ENCODE measurements at places on chromosomes 13 and 19.
A peak's percentile ranks its signal among the peaks of the same experiment; 100 is the strongest.

- DNase-seq, result no peak
Observed at GRCh38 chr19:49157445-49158224, at the start of gene TRPM4. TRPM4 (plus strand) TSS chr19:49157792; CDS start chr19:49157867, 75 bp downstream.

DNA sequence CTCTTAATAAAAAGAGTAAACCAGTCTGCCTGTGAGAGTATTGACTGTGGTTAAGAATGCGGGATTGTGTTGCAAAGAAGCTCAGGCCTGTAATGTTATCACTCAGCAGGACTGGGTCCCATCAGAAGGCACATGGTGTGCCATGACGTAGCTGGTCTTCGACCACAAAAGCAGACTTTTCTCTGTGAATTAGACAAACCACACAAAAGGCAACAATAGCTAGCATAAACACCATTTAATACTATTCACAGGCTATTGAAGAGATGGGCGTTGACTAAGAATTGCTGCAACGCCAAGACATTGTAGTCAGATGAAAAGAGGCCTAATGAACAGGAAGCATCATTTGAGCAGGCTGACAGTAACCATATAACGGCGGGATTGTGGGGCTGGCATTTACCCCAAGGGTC is 235.6 kb upstream of the SOX21 start:
- no peak for DNase-seq

GRCh38 chr13:48902368-48902767 is 73.3 kb upstream of the FNDC3A start:
- DNase-seq, result no peak

DNA sequence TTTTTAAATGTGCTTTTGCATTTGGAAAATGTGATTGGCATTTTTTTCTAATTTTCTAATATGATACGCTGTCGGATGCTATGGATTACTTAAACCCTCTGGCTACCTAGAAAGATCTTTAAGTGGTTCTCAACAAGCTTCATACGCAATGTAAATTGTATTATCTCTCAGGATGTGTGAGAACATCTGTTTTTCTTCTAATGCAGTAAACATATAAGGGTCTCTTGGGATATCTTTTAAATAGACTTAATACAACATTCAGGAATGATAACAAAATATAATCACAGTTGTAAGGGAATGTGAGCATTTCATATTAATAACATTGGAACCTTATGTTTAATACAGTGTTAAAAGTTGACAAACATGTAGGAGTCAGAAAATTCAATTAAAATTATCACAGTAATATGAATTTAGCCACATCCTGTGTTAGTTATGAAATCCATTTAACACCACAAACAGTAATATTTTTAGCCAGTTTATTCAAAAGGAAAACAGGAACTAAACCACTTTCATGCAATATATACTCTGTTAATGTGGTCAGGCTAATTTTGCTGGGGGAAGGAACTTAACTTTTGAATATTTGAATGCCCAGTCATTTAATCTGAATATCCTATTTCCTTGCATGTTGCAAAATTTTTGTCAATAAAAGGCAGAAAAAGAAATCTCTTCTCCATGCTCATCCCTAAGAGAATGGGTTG is 15.0 kb upstream of the ALOX5AP start:
- DNase-seq, result no peak

GRCh38 chr13:50016444-50016843 is 1.2 kb downstream of the KCNRG start:
- DNase-seq, result no peak

GRCh38 chr19:3670796-3671679 is 29.2 kb downstream of the PIP5K1C start:
- peak; percentile 21 for DNase-seq

DNA sequence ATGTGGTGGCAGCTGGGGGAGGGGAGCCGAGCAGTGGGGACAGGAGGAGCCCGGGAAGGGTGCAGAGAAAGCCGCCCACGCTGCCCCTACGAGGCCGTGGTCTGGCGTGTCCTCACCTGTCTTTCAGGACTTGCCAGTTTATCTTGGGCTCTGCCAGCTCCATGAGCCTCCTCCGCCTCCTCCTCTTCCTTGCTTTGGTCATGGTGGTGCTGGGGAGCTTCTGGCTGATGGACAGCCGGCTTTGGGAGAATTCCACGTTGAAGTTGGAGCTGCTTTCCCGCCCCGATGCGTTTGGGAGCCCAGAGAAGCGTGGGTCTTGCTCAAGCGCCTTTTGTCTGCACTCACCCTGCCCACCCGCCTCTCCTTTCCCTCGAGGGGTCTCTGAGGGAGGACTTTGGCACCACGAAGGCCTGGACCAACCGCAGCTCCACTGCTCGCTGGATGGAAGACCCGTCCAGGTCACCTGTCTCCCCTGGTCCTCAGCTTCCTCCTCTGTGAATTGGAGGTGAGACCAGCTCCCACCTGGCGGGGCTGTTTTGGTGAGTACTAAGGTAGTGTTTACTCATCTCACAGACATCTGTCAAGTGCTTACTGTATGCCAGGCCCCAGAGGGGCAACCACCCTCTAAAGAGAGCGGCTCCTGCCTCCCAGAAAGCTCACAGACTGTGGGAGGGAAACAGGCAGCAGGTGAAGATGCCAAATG is 29.7 kb upstream of the MIER2 start:
- no peak for DNase-seq

DNA sequence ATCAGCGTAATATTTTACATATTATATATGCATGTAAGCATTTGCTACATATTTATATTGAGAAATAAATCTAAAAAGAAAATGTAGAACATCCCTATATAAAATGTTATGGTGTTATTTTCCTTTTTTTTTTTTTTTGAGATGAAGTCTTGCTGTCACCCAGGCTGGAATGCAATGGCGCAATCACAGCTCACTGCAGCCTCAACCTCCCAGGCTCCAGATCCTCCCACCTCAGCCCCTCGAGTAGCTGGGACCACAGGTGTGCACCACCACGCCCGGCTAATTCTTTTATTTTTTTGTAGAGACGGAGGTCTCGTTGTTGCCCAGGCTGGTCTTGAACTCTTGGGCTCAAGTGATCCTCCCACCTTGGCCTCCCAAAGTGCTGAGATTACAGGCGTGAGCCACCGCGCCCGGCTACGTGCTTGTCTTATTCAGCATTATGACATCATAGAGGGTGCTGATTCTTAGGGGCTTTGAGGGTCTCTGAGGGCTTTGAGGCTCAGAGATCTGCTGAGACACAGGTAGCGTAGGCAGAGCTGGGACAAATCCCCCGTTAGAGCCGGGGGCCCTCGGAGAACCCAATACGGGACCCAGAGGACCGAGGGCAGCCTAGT is 101.9 kb downstream of the GADD45B start:
- DNase-seq, result no peak

DNA sequence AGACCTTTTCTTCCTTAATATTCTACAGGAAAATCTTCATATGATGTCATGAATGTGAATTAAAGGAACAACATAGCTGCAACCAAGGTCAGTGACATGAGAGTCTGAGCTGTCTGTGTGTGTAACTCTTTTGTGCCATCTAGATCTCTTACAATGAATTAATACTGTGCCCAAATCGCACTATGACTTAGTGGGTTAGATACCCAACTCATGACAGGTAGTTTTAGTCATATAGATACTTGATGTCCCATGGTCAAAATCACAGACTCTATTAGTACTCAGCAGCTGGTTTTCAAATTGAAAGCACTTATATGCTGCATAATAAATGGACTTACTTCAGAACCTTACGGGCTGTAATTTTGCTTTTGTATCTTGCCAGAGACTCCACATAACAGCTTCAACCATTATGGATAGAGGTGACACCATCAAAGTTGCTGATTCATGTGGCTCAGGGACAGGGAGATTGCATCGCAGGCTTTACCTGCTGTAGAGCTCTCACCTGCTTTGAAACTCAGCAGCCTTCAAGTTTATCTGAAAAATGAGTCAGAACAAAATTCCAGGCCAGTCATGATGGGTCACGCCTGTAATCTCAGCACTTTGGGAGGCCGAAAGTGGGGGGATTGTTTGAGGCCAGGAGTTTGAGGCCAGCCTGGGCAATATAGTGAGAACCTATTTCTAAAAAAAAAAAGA is 12.3 kb upstream of the ZNF283 start:
- DNase-seq, result no peak

DNA sequence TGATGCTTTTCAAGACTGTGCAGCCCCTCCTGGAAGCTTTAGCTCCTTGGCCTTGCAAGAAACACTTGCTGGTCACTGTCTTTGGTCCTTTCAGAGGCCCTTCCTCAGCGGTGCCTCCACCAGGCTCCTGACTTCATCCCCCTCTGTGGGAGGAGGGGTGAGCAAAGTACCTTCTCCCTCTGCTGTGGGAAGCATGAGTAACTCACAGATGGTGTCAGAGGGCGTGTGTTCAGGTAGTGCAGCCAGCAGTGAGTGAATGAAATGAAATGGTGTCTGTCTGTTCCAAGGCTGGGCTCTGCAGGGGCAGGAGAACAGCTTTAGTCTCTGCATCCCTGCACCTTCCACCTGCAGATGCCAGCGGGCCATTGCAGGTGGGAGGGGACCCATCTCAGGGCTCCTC is 102.9 kb downstream of the SHISA2 start:
- DNase-seq, result no peak

DNA sequence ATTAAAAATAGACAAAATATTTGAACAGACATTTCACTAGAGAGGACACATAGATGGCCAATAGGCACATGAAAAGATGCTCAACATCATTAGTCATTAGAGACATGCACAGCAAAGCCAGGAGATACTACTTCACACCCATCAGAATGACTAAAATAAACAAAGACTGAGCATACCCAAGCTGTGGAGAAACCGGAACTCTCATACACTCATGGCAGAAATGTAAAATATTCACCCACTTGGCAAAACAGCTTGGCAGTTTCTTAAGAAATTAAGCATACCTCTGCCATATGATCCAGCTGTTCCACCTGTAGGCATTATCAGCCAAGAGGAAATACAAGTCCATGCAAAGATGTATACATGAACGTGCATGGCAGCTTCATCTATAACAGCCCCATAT is 213.4 kb downstream of the TSHZ3 start:
- DNase-seq, result peak; percentile 51

- DNase-seq, result no peak
Observed at GRCh38 chr13:91045351-91046034, 302.0 kb upstream of the MIR17HG start.

DNA sequence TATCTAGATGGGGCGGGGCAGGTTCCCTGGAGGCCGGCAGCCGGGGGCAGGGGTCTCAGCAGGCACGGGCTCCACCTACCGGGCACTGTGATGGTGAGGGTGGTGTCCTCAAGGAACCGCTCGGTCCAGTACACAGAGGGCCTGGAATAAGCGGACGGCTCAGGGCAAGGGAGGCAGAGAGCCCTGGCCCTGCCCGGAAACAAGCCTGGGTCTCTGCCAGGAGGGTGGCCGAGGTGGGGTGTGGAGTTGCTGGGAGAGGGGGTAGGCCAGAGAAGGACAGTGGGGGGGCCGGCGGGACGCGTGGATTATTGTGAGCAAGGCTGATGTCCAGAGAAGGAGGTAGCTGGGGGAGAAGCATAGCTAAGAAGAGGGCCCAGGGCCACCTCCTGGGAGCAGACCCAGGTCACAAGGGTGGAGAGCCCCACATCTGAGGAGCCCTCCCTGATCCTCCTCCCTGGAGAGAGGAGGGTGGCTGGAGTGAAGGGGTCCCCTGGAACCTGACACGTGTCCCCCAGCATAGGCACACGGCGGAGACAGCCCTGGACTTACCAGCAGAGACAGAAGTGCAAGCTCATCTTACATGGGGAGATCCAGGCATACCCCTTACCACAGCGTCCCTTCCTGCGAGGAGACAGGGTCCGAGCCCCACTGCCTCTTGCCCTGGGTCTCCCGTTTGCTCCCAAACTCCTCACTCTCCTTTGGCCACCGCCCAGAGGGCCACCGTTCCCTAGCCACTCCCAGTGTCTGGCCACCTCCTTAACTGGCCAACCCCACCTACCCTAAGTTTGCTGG is 29.0 kb upstream of the MIER2 start:
- no peak for DNase-seq

GRCh38 chr13:109275852-109276251 is 510.5 kb downstream of the IRS2 start:
- DNase-seq, result no peak

- no peak for DNase-seq
Observed at GRCh38 chr13:112181336-112182067, 114.6 kb downstream of the SOX1 start.

DNA sequence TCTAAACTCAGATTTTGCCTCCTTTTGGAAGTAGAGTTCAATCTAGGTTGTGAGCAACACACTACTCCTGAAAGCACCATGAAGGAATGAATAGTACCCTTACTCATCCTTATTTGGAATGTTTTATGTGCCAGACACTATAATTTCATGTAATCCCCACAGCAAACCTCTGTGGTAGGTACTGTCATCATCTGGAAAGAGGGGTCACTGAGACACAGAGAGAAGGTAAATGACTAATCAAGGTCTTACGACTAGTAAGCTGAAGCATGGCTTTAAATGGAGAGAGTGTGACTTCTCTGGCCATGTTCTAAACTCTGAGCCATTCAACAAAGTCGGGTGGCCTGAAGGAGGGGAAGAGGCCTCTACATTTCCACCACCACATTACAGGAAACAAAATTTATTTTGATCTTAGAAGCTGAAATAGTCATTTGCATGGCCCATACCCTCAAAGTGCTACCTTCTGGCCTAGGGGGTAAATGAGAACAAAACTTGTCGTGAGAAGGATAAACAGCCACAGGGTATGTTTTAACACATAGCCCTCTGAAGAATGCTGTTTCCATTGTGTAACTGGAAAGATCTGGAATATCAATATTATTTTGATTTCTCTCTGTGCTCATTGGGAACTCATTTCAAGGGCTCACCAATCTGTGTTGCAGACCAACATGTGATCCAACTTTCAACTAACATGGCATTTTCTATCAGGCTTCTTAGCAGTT is 180.8 kb upstream of the RFC3 start:
- DNase-seq, result no peak

DNA sequence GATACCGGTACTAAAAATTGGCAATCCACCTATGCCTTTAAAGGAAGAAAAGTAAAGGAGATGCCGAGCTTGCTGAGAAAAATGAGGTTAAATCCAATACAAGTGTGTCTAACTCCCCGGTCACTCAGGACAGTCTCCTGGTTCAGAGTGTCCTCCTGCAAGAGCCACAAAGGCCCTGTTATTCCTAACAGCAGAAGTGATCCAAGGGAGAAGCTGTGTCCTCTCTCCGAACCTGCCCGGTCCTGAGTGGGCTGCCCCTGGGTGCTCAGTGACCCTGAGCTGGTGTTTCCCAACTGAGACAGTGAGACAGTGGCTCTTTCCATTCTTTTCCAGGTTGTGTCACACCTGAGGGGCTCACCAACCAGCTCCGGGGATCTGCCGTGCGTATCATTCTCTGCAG is 4.8 kb downstream of the GJB6 start:
- no peak for DNase-seq

DNA sequence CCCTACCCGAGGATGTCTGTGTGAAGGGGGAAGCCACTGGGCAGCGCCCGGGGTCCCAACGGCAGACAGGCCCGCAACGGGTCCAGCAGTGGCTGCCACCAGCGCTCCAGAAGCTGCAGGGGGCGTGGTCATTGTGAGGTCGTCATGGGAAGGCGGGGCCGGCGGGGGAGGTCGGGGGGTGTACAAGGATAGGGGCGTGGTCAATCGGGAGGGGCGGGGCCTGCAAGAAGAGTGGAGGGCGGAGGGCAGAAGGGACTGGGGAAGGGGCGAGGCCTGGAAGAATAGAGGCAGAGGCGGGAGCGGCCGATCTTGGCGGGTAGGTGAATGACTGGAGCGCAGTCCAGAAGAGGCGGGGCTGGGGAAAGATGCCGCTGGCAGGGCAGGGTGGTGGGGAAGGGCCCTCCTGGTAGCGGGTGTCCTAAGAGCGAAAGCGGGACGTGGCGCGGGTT is 4.4 kb downstream of the FUZ start:
- no peak for DNase-seq

- no peak for DNase-seq
Observed at GRCh38 chr19:38726761-38727301, 17.4 kb downstream of the CAPN12 start.
